ENCODE measurements at places on chromosomes 11 and 22.

DNA sequence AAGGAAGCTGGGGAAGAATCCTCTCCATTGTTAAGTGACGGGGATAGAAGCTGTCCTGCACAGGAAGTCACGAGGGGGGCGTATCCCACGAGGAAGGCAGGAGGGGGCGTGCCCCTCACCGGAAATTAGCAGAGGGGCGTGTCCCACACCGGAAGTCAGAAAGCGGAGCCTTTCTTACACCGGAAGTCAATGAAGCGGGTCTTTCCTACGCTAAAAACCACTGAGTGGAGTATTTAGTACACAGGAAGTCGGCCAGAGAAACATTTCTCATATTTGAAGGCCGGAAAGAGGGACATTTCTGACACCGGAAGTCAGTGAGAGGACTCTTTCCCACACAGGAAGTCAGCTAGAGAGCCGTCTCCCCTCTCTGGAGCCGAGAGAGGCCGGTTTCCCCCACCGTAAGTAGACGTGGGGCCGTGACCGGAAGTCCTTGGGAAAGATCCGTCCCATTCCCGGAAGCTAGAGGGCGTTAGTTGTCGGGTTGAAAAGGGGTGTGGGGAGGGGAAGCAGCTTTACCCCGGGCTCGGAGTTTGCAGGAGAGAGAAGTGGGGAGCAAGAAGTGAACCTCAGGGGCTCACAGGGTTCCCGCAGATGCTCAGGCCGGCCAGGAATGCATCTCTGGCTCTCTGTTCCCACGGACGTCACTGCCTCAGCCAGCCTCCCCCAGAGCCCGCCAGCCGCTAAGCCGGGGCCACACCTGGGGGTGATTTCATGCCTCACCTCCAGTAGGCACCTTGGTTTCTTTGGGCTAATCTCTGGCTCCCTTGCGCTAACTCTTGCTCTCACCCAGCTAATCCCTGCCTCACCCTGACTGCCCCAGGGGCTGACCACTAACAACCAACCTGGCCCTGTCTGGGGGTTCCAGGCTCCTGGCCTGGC is 15.4 kb downstream of the MIAT start:
- DNase-seq, result peak; percentile 56

DNA sequence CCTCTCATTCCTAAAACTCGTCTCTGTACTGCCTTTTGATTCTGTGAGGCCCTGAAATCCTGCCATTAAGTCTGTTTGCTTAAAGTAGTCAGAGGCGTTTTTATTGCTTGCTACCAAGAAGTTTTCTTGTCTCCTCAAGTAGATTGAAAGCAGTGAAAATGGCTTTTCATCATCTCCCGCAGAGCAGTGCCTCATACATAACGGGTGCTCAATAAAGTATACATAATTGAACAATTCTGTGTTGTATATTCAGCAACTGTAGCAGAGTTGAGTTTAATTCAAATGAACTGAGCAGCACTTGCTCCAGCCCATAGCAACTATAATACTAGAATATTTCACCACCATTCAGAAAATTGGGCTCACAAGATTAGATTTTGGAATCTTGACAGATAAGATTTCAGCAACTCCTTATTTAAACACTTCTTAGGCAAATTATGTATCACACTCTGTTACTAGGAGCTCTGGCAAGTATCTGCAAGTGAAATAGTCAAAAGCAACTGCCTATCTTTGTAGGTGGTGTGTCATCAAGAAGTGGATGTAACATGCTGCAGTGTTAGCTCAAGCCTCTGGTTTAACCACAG is 20.0 kb downstream of the FIBIN start:
- no peak for DNase-seq

DNA sequence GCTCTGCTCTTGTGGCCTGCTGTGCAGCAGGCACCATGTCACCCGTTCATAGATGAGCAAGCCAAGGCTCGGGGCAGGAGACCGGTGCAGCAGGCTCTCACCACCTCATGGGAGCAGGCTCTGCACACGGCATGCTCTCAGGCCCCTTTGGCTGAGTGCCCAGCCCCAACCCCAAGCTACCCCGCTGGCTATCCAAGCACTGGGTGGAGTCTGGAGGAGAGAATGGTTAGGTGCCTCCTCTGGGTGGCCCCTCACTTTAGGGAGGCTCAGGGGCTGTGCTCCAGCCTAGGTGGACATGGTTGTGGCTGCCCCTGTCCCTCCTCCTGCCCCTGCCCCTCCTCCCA is 199.9 kb downstream of the IGLL1 start:
- no peak for DNase-seq

DNA sequence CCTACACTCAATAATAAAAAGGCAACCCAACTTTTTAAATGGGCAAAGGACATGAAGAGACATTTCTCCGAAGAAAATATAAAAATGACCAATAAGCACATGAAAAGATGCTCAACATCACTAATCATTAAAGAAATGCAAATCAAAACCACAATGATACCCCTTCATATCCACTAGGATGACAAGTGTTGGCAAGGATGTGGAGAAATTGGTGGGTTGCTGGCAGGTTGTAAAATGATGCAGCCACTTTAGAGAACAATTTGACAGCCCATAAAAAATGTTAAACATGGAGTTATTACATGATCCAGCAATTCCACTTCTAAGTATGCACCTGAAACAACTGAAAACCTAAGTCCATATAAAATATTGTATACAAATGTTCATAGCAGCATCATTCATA is 73.2 kb upstream of the LMO2 start:
- no peak for DNase-seq

- DNase-seq, result no peak
Measured at GRCh38 chr22:39462443-39463221, 5.8 kb downstream of the MGAT3 start.

DNA sequence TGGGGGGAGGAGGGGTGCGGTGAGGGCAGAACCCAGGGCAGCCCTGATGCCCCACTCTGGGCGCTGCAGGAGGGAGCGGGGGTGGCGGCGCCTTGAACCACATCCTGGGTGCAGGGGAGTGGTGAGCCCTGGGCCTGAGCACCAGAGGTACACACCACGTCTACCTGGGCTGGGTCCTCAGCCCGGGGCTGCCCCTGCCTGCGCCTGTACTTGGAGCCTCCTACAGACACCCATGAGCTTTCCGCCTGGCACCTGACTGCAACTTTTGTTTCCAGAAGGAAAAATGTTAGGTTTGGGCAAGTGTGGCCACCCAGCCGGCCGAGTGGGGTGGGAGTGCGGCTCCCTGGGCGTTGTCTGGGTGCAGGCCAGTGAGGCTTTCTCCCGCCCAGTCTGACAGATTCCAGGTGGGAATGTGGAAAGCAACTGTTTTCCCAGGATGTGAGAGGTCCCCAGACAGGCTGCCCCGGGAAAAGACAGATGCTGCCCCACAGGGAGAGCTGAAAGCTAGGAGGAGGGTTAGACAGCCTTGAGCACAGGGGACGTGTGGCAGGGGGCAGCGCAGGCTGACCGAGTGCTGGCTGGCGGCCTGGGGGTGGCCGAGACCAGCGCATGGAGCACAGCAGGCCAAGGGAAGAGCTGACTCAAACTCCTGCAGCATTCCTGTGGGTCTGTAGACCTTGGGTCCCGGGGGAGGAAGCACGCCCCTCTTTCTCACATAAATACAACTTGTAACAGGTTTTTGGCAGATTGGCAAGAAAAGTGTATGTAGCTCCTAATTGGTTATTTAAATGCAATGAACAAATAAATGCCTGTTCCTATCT is 44.1 kb downstream of the GNB1L start:
- DNase-seq, result no peak

GRCh38 chr11:10407749-10408685 is 47.0 kb upstream of the AMPD3 start:
- DNase-seq, result no peak

GRCh38 chr11:63532799-63533475 is 3.7 kb upstream of the PLAAT4 start:
- DNase-seq, result no peak

GRCh38 chr11:86043765-86044503 is 24.9 kb downstream of the PICALM start:
- DNase-seq, result no peak

DNA sequence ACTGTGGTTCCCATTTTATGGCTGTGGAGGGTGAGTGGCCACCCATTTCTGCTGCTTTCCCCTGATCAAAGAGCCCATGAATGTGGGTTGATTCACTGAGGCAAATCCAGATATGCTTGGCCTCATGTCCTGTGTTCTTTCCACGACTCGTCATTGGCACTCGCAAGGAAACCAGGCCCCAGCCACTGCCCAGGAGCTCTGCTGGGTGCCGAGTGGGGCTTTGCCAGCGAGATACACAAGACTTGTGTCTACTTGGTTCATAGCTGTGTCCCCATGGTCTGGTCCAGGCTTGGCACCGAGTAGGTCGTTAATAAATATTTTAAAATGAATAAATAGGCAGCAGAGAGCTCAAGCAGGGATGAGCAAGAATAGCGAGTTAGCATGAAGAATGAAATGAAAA is 1291.5 kb downstream of the TBC1D22A start:
- no peak for DNase-seq

DNA sequence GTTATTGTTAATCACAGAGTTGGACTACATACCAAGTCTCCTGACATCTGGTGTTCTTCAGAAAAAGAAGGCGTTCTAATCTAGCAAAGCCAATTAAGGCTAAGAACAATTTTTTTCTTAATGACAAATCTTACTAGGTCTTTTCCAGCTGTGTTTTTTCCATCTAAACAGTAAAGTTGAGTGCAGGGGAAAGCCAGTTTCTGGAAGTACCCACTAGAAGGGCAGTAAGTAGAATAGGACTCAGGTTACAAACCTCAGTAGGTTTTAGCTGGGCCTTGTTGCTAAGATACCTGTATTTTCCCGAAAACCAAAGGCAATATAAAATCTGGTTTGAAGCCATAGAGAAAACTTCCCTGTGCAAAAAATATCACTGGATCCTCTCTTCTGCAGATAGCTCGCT is 351.9 kb downstream of the ETS1 start:
- DNase-seq, result no peak

GRCh38 chr11:8327761-8328192 is 64.1 kb upstream of the LMO1 start:
- no peak for DNase-seq

Measured in H54 (cell line).